ENCODE measurements at places on chromosomes 5 and 9. TPM values are rescaled to one million over a fixed set of nuclear protein-coding genes. Genes with fewer than 3 reads are reported as not detected.

GPR21 gene
- total RNA-seq: 0.12 TPM

GRCh38 chr9:14823800-14824199 lies 86.4 kb downstream of the FREM1 start:
- no peak for DNase-seq

GFI1B gene
- total RNA-seq: not detected

TBC1D2 gene
- total RNA-seq: 4.9 TPM

- DNase-seq: no peak
These were observed 133.9 kb downstream of the PJA2 start for GRCh38 chr5:109275919-109276318.

GRCh38 chr5:98977723-98978122 lies 48.9 kb upstream of the CHD1 start:
- DNase-seq: peak; percentile 3

NUDT12 gene
- total RNA-seq: 15.1 TPM

CTXN3 gene
- total RNA-seq: not detected
